Stimulated activated CD8-positive, alpha-beta memory T cell treated with anti-CD3 and anti-CD28 coated beads, Interleukin-4, amount 100 ng/mL, for 24 hours (primary cell): ENCODE measurements at places on chromosomes 12 and 14.

- DNase-seq, result no peak
Observed at GRCh38 chr12:14219156-14219555, 146.3 kb upstream of the ATF7IP start.

GRCh38 chr12:31233061-31233730 lies 92.8 kb downstream of the SINHCAF start:
- DNase-seq, result no peak

DNA sequence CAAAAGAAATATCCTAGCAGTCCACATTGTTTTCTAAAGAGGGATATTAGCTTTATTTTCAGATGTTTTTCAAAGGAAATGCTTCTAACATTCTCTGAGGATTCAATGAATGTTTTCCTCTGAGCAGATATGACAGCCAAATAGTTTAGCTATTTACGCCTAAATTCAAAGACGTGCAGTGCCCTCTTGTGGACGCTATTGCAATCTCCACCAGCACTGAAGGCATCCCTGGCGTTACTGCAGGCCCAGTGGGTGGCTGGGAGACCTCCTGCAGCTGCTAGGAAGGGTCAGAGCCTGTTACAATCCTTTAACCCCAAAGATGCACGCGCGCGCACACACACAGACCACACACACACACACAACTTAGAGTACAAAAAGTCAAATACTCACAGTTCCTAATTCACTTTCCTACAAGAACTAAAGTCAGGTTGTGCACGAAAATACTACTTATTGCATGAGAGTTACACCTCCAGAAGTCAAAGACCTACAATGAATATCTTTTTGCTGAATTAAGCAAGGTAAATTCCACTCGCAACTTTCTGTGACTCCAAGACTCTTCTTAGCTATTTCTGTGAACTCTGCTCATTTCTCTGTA lies 589.3 kb upstream of the TMEM132C start:
- peak; percentile 14 for DNase-seq

GRCh38 chr12:15558915-15559528 lies 230.2 kb downstream of the EPS8 start:
- no peak for DNase-seq

GRCh38 chr14:48943913-48944312 lies 642.3 kb downstream of the RPS29 start:
- DNase-seq, result no peak

DNA sequence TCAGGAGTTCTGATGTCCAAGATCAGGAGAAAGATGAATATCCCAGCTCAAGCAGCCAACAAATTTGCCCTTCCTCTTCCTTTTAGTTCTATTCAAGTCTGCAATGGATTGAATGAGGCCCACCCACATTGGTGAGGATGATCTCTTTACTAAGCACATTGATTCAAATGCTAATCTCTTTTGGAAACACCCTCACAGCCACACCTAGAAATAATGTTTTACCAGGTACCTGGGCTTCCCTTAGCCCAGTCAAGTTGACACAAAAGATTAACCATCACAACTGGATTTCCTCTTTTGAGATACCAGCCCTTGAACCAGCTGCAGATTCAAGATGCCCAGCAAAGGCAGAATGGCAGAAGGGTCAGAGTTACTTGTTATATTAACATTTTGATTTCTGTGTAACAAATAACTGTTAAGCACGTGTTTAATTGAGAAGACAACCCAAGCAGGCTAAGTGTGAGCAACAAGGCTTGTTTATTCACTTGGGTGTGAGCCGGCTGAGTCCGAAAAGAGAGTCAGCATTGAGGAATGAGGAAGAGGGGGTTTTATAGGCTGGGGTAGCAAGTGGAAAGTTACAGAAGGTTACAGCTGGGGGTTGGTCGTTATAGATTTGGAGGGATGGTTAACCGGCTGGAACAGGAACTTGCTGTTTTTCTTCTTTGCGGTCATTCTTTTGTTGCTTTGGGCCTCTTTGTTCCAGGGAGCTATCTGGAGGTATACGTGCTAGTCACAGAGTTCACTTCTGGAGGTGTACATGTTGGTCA lies 180.3 kb downstream of the EMP1 start:
- no peak for DNase-seq

- DNase-seq, result no peak
Observed at GRCh38 chr14:53890611-53891101, 66.0 kb downstream of the BMP4 start.
